ENCODE measurements at places on chromosomes 5 and 9.

DNA sequence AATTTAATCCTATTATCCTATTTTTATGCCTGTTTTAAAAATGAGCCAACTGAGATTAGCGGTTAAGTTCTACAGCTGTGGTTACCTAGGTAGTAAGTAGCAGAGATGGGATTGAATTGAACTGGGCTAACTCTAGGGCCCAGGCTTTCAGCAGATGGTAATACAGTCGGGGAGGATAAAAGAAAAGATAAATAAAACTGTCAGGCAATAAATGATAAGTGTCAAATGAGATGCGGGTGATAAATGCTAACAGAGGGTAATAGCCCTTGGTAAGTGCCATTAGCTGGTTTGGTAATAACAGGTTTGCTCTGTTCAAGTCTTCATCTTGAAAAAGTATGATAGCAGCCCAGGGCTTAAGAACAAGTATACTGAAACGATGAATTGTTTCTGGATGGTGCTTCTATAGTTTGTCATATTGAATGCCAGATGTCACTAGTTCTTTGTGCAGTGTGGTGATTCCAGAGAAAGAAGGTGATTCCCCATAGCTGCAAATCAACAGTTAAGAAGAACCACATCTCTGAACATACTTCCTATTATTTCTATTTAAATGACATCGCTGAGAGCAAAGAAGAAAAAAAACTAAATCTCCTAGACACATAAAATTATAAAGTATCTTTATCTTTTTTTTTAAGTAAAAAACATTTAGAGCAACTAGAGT is 360.8 kb upstream of the PANK3 start:
- DNase-seq = no peak

- no peak for DNase-seq
Measured at GRCh38 chr5:94632024-94632423, 13.6 kb downstream of the SLF1 start.

DNA sequence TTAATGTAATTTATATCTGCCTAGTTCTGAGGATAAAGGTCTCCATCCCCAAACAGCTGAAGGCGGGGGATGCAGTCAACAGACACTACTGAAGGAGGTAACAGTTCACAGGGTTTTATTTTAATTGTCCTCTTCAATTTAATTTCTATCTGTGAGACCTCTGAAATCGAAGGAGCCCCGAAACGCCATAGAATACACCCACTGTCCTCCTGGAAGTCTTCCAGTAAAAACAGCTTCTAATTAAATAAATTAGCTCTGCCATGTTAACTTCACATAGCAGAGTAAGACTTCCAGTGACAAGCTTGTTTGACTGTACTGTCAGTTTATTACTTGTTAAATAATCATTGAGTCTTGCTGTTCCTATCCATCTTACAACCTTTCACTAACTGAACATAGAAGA is 193.5 kb downstream of the SEC61B start:
- no peak for DNase-seq

GRCh38 chr5:151023047-151023615 is 2.7 kb downstream of the GPX3 start:
- DNase-seq = no peak

GRCh38 chr9:114141553-114142402 is 13.6 kb upstream of the COL27A1 start:
- no peak for DNase-seq

- DNase-seq = no peak
Measured at GRCh38 chr5:34008802-34009201, 952 bp upstream of the AMACR start.

DNA sequence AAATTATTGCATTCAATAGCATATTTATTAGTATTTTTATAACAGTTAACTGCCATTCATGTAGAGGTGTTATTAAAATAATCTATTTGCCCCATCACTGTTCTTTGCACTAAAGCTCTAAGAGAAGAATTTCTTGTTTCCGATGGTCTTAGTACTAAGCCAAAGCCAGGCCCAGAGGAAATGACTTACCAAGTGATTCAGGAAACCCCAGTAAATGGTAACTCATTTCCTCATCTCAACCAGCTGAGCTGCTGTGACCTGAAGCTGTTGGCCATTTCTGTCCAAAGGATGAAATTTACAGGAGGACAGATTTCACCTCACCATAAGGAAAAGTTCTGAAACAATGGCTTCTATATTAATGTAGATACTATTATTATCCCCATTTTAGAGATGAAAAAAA is 117.0 kb downstream of the PIK3R1 start:
- no peak for DNase-seq

GRCh38 chr9:100485196-100485595 is 12.2 kb downstream of the TMEFF1 start:
- DNase-seq = no peak

DNA sequence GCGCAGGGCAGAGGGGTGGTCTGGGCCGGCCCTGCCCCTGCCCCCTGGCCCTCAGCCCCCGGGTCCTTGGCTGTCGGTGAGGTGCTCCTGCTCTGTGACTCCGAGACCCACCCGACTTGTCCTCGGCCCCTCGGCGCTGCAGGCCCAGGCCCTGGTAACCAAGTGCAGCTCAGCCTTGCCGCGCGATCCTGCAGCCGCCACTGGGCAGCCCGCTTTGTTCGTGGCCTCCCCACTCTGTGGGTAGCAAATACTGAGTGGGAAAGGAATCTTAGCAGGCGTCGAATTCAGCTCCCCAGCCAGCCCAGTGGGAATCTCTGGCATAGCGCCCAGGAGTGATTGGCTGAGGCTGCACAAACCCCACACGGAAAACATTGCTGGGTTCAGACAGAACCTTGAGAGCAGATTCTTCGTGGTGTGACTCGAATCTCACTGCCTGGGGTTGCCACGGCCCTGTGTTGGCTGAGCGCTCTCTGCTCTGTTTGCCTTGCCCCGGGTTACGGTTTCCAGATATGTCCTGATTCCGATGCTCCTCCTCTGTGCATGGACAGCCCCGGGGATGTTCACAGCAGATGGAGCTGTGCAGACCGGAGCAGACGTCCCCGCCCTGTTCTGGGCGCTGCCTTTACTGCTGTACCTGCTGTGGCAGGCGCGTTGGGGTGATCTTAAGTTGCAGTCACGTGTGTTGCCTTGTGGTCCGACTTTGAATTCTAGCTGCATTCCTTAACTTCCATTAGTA is 13.4 kb upstream of the EXOC3 start:
- DNase-seq = peak; percentile 49

GRCh38 chr9:68637020-68637419 is 68.0 kb upstream of the PIP5K1B start:
- DNase-seq = no peak

DNA sequence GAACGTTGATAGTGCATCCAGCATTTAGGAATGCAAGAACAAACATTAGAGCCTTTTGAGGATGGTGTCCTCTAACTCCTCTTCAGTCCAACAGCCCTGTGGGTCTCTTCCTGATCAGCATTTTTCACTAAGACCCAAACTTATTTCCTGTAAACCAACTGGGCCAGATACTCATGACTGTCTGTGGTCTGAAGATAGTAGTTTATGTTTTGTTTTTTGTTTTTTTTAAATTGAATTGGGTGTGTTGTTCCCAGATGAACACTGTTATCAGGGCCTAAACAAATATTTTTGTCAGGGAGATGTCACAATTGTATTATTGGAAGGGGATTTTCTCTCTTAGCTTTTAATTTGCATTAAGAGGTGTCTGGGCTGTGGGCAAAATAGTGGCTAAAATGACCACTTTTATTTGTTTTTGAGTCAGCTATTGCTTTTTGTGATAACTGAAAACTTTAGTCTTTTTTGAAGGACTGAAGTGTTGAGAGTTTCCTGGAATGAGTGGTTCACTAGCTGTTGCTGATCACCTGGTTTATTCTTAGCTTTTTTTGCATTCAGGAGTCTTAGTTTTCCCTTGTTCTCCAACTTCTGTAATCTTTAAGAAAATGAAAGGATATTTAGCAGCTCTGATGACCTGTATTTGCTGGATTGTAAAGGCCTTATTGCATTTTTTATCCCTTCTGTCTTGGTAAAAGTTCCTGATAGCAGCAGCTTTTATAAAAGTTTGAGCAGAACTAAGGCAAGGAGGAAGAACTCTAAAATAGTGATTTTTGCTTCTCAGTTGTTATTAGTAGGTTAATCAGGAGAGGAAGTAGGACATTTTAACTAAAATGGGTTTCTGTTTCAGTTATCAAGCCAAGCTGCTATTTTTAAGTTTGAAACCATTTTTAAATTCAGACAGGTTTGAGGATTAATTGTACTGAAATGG is 5.5 kb downstream of the MAN2A1 start:
- DNase-seq = no peak

GRCh38 chr5:68187268-68188055 is 28.1 kb upstream of the PIK3R1 start:
- DNase-seq = no peak

- DNase-seq = no peak
Measured at GRCh38 chr9:109426626-109427402, 71.3 kb downstream of the PTPN3 start.

- no peak for DNase-seq
Measured at GRCh38 chr5:160325716-160326115, 13.4 kb upstream of the CCNJL start.

DNA sequence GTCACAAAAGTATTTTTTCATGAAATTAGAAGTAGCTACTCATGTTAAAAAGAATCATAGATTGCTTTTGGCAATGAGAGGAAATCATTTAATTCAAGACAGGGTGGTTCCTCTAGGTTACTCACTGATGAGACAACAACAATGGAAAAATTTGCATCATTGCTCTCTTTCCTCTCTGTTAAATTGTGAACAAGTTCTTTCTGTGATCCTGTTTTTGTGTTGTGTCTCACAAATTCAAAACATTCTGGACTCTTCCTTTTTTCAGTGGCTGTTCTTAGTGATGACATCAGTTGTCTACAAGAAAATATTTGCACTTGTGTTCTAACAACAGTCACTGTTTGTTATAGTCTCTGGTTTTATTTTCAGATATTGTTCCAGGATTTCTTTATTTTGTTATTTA is 95.3 kb downstream of the XRCC4 start:
- no peak for DNase-seq

DNA sequence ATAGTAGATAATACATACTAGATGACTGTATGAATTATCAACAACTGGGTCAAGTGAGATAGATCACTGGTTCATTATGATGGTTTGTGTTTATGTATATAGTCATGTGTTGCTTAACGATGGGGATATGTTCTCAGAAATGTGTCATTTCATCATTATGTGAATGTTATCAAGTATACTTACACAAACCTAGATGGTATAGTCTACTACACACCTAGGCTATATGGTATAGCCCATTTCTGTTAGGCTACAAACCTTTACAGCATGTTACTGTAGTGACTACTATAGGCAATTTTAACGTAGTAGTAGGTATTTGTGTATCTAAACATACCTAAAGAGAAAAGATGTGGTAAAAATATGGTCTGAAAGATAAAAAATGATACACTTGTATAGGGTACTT is 31.0 kb downstream of the TMEM38B start:
- DNase-seq = no peak

GRCh38 chr9:106868565-106868964 is 5.6 kb downstream of the ZNF462 start:
- no peak for DNase-seq

DNA sequence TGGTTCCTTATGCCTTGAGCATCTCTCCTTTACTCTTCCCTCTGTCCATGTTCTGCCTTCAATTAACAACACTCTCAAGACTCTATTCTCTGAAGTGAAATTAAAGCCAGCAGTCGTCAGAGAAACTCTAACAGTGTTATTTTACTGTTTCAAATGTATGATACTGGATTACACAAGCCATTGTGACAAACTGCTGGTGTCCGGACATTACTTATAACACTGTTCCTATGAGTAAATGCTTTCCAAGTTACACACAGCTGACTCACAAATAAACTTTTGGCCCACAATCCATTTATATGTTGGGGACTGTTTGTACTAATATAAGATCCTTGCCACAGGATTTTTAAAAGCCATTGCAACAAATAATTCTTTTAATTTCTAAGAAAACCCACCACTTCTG is 63.2 kb upstream of the GHR start:
- no peak for DNase-seq

DNA sequence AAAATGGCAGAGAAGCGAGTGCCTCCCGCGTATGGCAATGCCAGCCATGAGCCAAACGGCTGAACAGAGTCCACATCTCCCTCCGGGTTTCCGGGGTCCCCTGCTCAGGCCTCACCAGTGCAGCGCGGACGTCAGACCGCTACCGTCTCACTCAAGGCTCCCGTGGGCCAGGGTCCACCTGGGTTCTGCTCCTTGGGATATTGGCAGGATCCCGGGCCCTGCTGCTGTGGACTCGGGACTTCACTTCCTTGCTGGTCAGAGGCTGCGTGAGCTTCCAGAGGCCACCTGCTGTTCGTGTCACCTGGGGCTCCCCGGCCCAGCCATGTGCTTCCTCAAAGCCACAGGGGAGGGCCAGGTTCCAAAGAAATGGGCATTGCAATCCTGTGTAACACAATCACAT is 38.4 kb upstream of the CLPTM1L start:
- no peak for DNase-seq

DNA sequence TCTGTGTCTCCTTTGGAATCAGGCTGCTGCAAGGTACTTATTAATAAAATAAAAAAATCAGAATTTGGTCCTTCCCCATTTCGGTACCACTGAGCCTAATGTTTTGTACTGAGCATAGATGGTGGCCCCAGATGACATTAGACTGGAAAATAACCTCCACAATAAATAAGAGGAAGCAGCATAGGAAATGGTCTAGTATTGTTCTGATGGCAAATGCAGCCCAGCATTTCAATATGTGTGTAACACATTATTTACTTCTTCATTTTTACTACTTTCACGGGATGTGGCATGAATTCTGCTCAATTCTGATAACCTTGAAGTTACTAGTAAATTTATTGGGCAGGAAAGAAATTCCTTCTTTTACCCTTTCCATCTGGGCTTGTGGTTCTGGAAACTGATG is 295.6 kb downstream of the ADGRV1 start:
- DNase-seq = no peak

DNA sequence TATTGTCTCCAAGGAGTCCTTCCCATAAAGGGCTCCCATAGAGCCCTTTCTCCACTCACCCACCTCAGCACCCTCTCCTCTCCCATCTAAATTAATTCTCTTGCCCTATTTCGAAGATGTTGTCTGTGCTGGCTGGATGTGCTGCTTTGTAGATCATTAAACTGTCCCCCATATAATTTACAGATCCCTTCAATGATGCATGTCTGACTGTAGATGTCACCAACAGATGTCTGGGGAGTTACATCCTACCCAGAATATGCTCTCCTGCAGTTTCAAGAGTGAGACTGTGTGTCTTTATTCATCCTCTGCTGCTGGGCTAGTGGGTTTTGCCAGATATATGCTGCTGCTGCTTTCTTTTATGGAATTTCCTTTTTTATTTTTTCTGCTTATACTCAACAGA is 351.2 kb downstream of the MLLT3 start:
- no peak for DNase-seq

DNA sequence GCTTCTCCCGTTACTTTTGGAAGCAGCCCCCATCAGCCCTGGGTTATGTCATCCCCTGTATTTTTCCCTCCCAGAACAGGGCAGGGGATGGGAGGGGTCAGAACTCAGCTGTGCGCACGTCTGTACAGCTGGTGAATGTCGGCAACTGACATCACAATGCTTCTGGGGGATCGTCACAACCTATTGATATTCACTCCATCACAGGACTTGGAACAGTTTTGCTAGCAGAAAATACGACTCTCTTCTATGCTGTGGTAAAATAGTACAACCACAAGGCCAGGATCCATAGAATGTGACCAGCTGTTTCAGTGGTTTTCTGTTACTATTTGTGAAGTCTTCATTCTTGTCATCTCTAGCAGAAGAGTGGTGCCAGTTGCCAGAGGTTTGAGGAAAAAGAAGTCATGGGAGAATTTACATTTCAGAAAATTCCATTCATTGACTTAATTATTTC is 77.1 kb upstream of the KLF4 start:
- no peak for DNase-seq

Measured in BE2C (cell line).